ENCODE measurements at places on chromosomes 1 and 21. TPM values are rescaled to one million over a fixed set of nuclear protein-coding genes. Genes with fewer than 3 reads are reported as not detected.

The CORT gene
- polyA plus RNA-seq, result not detected

The C1orf226 gene
- polyA plus RNA-seq, result not detected

The SCMH1 gene
- polyA plus RNA-seq, result 5.3 TPM

The SMIM11 gene
- polyA plus RNA-seq, result 18.5 TPM

The CCDC185 gene
- polyA plus RNA-seq, result not detected

The DIO1 gene
- not detected for polyA plus RNA-seq

The LIN9 gene
- 3.8 TPM for polyA plus RNA-seq

The GJB5 gene
- polyA plus RNA-seq, result not detected

The GIPC2 gene
- 0.33 TPM for polyA plus RNA-seq

The ABCG1 gene
- 17.0 TPM for polyA plus RNA-seq
